Stimulated activated CD4-positive, alpha-beta T cell treated with anti-CD3 and anti-CD28 coated beads, Interleukin-2, amount 100 ng/mL, for 24 hours (primary cell): ENCODE measurements at places on chromosomes 1 and 21.
A peak's percentile ranks its signal among the peaks of the same experiment; 100 is the strongest.

- DNase-seq = no peak
Observed at GRCh38 chr1:221632072-221632471, 109.8 kb downstream of the DUSP10 start.

- DNase-seq = no peak
Observed at GRCh38 chr1:98157524-98158313, 236.9 kb upstream of the DPYD start.

DNA sequence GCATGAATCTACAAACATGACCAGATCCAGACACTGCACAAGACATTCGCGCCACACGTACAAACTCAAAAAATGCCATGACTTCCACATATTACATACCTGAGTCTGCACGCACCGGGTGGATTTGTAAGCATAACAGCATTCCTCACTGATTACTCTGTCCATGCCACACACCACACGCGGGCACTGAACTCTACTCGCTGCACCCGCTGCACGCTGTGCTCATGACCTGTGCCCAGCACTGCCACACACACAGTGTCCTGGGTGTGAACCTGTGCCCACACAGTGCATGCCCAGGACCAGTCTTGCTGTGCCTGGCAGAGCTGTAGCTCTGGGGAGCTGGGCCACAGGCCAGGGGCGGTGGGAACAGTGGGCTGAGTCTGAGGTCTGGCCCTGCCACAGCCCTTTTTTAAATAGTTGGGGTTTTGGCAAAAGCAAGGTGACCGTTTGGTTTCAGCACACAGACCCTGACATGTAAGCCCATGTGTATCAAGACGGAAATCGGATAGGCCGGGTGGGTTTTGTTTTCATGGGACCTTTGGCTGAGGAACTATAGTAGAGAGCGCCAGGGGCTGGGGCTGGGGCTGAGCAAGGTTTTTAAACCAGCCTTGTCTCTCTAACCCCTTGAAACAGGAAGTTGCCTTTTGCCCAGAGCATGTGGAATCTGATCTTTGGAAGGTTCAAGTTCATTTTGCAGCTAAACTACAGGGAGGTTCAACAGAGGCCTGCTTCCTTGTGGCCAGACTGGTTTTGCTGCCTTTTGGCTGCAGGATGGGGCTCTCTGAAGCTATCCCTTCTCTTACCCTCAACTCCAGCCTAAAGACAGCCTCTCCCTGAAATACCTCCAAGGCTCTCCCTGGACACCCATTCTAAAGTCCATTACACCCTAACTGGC, 12.3 kb upstream of the GOLT1A start:
- DNase-seq = no peak

DNA sequence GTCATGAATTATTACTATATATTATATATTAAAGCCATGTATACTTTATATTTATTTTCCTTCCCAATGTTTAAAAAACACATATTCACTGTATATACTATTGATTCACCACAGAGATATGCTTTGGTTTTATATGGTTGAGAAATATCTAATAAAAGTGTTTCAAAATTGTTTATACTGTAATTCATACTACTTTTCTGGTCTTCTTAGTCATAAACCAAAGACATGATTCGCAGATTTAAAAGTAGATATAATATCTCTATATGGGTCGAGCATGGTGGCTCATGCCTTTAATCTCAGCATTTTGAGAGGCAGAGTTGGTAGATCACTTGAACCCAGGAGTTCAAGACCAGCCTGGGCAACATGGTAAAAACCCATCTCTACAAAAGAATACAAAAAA, 738.4 kb downstream of the USP25 start:
- DNase-seq = no peak

- no peak for DNase-seq
Observed at GRCh38 chr1:36741066-36741465, 258.4 kb upstream of the CSF3R start.

DNA sequence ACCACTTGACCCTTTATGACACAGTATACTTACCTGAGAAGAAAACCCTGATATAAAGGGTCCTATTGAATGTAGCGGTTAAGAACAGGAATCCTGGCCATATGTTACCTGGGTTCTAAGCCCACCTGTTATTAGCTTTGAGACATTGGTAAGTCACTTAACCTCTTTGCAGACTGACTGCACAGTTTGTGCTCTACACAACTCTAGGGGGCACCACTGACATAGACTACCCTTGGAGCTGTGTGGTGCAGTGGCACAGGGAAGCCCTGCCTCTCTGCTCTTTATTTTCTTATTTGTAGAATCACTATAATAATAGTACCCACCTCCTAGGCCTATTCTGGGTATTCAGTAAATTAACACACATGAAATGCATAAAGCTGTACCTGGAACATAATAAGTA, 165.6 kb downstream of the C1orf94 start:
- no peak for DNase-seq

- no peak for DNase-seq
Observed at GRCh38 chr1:111032295-111032897, 68.7 kb upstream of the LRIF1 start.

- no peak for DNase-seq
Observed at GRCh38 chr1:74895411-74895810, 162.5 kb downstream of the TYW3 start.

- no peak for DNase-seq
Observed at GRCh38 chr1:3711780-3712451, 40.3 kb upstream of the CCDC27 start.

DNA sequence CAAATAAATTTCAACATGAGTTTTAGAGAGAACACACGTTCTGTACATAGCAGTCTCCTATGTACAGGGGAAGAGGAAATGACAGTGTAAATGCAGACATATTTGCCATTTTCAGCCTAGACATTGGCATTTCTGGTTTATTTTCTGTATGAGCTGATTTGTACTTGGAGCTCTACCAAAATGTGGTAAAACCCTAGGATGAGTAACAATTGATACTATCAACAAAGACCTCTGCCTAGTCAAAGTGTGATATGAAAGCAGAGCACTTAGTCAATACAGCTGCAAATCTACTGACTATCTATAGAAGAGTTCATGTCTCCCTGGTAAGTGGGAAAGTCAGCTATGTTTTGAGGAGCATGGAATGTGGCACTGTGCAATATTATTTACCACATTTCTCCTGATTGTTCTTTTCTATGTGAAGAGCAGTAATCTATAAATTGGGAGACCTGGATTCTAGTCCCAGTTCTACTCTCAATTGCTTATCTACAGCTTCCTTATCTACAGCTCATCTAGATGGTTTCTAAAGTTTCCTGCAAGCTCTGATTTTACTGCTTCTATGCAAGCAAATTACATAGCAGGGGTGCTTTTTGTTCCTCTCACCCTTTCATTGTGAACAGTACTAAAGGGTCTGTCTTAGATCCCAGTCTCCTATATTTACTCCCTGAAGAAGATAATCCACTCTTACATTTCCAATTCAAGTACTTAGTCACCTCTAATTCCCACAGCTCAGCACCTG, 334.2 kb downstream of the NTNG1 start:
- DNase-seq = no peak

DNA sequence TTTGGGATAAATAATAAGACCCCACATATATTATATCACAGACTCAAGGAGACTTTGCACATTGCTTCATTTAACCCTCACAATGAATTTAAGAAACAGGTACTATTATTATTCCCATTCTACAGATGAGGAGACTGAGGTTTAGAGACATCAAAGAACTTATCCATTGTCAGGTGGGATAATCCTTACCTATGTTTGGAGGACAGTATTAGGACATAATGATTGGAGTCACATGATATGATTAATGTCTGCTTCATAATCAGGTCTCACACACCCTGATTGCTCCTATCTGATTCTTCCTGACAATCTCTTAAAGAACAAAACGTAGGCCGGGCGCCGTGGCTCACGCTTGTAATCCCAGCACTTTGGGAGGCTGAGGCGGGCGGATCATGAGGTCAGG, 16.9 kb downstream of the IRF2BP2 start:
- no peak for DNase-seq

GRCh38 chr1:33841494-33841893, 22.4 kb upstream of the HMGB4 start:
- DNase-seq = no peak

- DNase-seq = peak; percentile 86
Observed at GRCh38 chr1:9689011-9689706, 37.6 kb downstream of the PIK3CD start.

- DNase-seq = peak; percentile 9
Observed at GRCh38 chr1:111729946-111730681, 9.1 kb downstream of the INKA2 start.

DNA sequence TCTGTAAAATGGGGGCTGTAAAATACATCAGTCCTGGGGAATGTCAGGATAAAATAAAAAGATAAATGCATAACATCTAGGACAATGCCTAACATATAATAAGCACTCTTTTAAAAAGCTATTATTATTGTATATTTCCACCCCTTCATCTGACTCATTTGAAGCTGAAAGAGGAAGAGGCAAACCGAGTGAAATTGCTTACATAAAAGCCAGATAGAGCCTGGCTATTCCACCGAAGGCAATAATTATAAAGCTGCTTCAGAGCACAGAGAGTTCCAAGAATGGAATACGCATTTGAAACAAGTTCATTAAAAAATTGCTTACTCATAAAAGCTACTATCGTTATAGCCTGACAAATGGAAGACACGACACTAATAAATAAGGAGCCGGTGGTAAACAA, 186.1 kb upstream of the CAMK1G start:
- no peak for DNase-seq

- DNase-seq = no peak
Observed at GRCh38 chr1:8590721-8591351, 226.6 kb downstream of the RERE start.

GRCh38 chr1:85174503-85174902, 26.3 kb downstream of the SYDE2 start:
- no peak for DNase-seq

DNA sequence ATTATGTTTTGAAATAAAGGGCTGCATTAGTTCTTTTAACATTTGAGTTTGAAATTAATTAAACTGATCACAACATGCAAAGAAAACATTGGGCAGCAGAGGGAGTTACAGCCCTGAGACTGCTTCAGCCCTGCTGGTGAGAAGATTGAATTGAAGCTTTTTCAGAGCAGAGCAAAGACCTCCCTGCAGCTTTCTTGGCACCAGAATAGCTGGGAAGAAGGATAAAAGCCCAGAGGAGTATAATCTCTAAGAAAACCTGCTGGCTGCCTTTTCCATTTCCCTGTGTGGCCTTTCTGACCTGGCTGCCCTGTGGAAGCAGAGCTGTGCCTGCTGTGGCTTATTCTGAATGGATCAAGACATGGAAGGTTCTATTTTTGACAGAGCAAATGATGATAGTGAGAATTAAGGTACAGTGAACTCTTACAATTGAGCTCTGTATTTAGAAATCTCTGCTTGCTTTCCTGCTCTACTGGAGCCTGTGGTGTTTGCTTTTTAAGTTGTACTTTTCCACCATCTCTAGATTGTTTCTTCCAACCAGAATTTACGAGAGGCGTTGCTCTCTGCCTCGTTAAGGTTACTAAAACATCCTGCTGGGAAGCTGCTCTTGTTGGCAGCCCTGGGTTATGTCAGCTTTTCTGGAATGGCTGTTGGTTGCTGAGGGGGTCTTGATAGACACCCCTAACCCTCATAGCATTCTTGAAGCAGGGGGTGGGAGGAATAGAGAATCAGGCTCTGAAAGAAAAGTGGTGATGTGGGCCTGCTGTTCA, 9.9 kb downstream of the SNRPE start:
- DNase-seq = no peak

- no peak for DNase-seq
Observed at GRCh38 chr1:234573711-234574299, 36.2 kb downstream of the IRF2BP2 start.

DNA sequence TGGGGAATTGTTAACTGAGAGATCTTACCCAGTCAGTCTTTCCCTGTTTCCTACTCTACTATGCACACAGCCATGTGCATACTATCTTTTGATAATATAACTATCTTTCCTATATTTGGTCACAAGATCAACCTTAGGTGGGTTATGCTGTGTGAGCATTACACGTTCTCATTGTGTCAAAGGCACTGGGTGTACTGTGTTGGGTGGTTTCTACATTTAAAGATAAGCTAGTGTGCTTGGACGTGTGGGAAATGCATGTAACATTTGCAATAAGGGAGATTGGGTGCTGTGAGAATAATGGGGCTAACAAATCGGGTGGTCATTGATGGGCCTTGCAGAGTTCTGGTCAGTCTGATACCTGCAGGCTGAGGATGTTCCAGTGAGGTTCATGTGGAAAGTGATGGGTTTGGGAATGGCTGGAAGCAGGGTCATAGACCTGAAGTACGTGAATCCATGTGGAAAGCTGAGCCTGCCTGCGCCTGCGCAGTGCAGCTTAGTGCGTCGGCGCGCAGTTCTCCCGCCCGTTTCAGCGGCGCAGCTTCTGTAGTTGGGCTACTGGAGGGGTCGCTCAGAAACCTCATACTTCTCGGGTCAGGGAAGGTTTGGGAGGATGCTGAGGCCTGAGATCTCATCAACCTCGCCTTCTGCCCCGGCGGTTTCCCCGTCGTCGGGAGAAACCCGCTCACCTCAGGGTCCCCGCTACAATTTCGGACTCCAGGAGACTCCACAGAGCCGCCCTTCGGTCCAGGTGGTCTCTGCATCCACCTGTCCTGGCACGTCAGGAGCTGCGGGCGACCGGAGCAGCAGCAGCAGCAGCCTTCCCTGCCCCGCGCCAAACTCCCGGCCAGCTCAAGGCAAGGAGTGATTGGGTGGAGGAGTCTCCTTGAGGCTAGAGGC, at the start of gene MSH4:
TSS of gene MSH4 (plus strand) at position 507 of the 897 bp plus-strand sequence. CDS start at position 611, 104 bp downstream.
- DNase-seq = peak; percentile 45

- DNase-seq = no peak
Observed at GRCh38 chr1:153339802-153340201, 8.8 kb downstream of the PGLYRP4 start.

- DNase-seq = no peak
Observed at GRCh38 chr1:14037101-14037847, 337.3 kb downstream of the PRDM2 start.

DNA sequence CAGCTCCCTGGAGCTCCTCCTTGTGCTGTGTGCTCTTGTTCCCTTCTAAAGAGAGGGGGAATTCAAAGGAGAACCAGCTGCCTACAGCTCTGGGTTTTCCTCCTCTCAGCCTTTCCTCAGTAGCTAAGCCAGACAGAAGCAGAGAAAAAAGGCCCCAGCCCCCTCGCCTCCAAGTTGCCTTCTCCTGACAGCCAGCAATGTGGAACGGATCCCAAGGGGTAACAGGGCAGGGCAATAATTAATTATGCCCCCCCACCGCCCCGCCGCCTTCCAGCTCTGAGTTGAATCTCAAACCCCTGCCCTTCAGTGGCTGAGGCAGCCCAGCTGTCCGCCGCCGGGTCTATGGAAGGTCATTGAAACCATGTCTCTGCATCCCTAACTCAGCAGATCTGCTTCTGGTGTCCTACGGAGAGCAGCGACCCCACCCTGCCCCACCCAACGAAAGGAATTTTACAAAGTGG, 69.0 kb upstream of the GOLT1A start:
- no peak for DNase-seq

DNA sequence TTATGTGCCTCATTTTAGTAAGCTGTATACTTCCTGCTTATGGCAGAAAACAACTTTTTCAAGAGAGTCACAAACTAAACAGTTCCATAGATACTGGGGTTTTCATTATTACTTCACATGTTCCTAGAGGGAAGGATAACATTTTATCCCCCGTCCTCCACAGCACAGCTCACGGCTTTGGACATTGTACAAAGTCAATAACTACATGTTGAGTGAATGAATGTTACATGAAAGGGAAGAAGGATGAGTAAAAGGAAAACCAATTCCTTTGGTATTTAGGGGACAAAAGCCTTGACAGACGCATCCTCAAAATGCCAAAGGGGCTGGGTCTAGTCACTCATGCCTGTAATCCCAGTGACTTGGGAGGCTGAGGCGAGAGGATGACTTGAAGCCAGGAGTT, 14.8 kb downstream of the PI4KB start:
- DNase-seq = no peak
